ENCODE measurements at places on chromosomes 6 and 20.
A peak's percentile ranks its signal among the peaks of the same experiment; 100 is the strongest.

GRCh38 chr6:113594726-113595125, 262.4 kb upstream of the MARCKS start:
- DNase-seq, result no peak

- DNase-seq, result no peak
Observed at GRCh38 chr20:17499041-17499440, 32.1 kb downstream of the BFSP1 start.

DNA sequence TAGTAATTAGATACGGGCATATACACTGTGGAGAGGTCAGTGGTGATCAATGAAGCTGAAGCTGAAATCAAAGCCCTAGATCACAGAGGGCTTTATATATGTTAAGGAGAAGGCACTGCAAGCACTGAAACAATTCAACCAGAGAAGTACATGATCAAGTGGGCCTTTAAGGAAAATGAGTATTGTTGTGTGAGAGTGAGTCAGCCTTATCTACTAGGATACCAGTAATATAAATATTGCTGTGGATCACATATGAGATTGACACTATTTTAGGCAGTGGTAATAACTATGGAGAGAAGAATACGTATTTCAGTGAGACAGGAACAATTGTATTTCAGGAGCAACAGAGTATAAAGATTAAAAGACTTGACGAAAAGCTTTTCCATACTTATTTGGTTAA, 1172.2 kb upstream of the GJE1 start:
- no peak for DNase-seq

DNA sequence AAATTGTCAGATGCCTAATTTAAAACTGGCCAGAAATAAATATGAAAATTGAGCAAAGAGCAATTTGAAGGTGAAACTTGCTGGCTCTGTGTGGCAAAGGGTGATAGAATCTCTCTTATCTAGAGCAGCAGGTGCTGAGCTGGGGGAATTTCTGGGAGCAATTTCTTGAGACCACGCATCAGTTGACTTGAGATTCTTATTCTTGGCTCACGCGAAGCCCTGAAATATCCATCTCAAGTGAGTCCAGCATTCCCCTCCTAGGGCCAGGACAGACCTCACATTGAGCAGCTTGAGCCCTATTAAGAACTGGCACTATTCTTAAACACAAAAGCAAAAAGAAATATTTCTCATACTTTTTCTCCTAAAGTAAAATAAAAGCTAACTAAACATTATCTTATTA, 66.3 kb downstream of the MAP7 start:
- DNase-seq, result no peak

GRCh38 chr6:139708337-139709199, 334.1 kb upstream of the CITED2 start:
- no peak for DNase-seq

DNA sequence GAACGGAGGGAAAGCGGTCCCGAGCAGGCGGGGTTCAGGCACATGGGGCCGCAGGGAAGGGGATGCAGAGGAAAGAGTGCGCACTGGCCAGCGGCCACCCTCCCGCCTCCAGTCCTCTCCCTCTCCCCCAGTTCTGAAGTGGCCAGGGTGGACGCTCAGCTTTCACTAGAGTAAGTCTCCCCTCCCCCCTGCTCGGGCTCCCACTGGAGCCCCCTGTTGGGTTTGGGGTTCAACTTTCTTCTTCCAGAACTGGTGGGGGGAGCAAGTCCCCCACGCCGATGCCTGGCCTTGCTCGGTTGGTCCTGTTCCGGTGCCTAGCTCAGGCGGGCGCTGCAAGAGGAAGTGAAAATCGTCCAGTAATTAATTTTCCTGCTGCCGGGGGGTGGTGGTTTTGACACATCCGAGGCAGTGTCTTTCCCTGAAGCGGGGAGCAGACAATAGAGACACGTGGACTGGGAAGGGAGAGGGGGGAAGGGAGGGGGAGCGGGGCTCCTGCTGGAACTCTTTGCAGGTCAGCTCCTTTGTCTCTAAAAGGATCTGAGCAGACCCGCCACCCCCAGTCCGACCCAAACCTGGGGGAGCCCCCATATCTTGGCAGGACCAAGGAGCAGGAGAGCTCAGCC, 824 bp upstream of the SCRT2 start:
- no peak for DNase-seq

DNA sequence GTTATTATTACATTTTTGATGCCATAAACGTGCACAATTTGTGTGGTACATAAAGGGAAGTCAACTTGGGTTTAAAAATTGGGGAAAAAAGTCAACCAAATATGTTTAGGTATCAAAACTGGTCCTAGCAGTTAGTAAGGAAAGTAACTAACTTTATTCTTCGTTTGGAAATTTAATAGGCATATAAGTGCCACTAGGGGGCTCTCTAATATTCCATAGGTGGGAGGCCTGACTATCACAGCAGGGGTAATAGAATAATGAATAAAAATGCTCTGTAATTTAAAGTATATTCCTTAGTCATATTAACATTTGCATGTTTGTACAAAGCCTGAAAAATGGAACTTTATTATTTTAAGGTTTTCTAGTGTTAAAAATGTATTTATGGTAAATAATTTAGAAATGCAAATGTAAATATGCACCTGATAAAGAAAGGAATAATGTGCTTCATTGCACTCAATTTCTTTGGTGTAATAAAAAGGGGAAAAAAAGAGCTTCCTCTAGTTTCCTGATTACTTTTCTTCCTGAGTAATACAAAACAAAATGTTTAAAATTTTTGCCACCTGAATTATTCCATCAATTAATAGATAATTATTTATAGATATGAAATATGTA, 125.7 kb upstream of the HDAC2 start:
- DNase-seq, result peak; percentile 47

- no peak for DNase-seq
Observed at GRCh38 chr6:6678811-6679210, 90.3 kb downstream of the LY86 start.

GRCh38 chr6:164159061-164159460, 744.5 kb downstream of the QKI start:
- DNase-seq, result no peak

GRCh38 chr20:34189572-34190163, 51.6 kb upstream of the ASIP start:
- DNase-seq, result no peak

DNA sequence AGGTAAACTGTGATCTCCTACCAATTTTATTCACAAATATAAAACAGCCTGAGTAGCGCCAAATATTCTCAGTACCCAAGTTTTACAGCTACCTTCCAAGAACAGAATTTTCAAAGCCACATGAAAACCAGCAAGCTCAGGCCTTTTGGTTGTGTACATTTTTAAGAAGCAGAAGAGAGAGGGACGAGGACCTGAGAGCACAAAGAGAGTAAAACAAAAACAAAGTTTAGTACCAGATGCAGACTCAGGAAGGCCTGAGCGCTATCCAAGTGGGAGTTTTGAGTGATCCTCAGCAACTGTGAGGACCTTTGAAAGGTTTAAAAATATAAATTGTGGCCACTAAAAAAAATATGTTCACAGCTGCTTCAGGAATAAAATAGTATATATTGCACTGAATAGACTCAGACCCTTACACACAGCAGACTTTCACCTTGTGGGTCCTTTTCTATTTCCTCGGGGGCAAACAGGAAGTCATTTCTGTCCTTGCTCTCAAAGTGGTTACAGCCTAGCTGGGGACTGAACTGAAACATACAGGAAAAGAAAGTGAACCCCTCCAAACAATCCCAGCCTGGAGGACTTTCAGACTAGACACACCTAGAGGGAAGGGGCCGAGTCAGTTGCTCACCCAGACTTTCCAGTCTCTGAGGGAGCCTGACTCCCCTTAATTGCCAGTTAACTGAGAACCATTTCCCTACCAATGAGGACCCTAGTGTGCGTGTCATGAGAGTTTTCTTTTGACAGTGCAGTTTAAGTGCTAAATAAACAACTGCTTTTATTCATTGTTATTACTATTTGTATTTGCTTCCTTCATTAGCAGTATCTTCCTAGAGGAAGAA, 48.5 kb upstream of the NT5E start:
- DNase-seq, result no peak

GRCh38 chr6:139119552-139119951, 15.3 kb upstream of the HECA start:
- no peak for DNase-seq

DNA sequence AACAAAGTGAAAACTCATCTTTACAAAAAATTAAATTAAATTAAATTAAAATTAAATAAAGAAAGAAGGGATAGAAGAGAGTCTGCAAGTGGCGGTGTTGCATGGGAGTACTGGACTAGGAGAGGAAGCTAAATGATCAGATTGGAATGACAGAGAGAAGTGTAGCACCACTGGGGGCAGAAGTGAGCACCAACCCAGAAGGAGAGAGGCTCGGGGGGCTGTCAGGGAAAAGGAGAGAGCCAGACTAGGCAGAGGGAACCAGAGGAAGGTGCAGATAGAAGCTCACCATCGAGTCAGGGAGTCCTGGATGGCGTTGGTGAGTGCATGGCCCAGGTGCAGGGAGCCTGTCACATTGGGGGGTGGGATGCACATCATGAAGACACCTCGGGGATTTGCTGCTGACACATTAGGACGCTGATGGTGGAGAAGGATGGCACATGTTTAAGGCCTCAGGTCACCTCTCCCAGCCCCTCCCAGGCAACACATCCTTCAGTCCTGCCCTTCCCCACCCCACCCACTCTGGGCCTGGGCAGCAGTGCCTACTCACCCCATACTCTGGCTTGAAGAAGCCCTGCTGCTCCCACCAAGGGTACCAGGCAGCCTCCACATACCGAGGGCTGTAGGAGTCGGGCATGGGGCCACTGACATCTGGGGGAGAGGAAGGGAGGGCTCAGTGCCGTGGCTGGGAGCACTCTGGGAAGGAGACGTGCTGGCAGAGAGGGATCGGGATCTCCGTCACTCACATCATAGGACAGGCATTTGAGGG, 4.0 kb downstream of the VARS1 start:
- peak; percentile 64 for DNase-seq

GRCh38 chr6:75376347-75377024, 91.9 kb upstream of the TMEM30A start:
- no peak for DNase-seq

GRCh38 chr20:62426699-62427131, 624 bp downstream of the RBBP8NL start:
- peak; percentile 64 for DNase-seq
